Gastrocnemius medialis (tissue), 4 donors: ENCODE measurements at places on chromosomes 6 and 20. TPM values are rescaled to one million over a fixed set of nuclear protein-coding genes. Genes with fewer than 3 reads are reported as not detected.

DNA sequence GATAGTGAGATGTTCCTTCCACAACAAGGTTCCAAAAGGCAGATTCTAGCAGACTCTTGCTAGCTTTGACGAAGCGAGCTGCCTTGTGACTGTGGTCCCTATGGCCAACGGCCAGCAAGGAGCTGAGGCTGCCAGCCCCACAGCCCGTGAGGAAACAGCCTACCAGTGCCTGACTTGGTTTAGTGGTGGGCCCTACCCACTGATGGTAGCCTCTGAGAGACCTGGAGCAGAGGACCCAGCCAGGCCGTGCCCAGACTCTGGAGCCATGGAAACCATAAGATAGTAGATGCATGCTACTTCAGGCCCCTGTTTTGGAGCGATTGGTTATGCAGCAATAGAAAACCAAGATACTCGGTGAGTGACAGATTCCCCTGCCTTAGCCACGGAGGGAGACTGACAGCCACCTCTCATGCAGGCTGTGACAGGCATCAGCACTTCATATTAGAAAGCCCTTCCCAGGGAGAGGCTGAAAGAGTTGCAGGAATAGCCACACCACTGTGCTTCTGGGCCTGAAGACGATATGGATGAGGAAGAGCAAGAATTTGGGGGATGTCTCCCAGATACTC is 19.2 kb downstream of the PSMG4 start:
- no peak overlapping the region for H3K27ac ChIP-seq
- H3K27me3 ChIP-seq = no peaks in the 10 kb centered on the region
- peaks cover 21% of the 10 kb centered on the region for H3K4me1 ChIP-seq
- no peaks in the 10 kb centered on the region for H3K36me3 ChIP-seq
- DNase-seq = peak; percentile 8

DNA sequence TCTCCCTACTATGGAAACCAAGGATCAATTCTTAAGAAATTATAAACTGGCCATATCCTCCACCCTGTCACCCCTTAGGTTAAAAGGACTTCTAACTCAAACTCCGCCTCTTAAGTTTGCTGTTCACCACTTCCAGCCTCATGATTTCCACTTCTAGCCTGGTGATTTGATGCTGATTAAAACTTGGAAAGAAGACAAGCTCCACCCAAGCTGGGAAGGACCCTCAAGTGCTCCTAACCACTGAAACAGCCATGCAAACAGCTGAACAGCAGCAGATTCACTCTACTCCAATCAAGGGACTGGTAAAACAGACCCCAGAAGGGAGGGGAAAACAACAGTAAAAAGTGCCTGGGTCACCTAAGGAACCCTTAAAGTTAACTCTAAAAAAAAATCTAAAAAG is 10.3 kb downstream of the LCA5 start:
- H3K36me3 ChIP-seq = no peaks in the 10 kb centered on the region
- no peaks in the 10 kb centered on the region for H3K4me1 ChIP-seq
- DNase-seq = no peak
- H3K4me3 ChIP-seq = no peak overlapping the region
- no peak overlapping the region for H3K27ac ChIP-seq
- no peaks in the 10 kb centered on the region for H3K27me3 ChIP-seq

DNA sequence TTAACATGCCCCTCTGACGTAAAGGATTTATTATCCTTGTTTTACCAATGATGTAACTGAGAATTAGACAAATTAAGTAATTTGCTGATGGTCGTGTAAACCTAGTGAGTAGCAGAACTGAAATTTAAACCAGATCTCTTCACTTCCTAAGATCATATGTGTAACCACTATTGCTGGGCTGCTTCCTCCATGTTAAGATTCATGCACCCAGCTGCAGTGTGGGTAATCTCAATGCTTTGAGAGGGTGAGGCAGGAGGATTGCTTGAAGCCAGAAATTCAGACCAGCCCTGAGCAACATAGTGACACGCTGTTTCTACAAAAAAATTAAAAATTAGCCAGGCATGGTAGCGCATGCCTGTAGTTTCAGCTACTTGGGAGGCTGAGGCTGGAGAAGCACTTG is 97.9 kb downstream of the L3MBTL3 start:
- no peaks in the 10 kb centered on the region for H3K4me1 ChIP-seq
- H3K4me3 ChIP-seq = no peak overlapping the region
- no peaks in the 10 kb centered on the region for H3K27me3 ChIP-seq
- H3K27ac ChIP-seq = no peak overlapping the region

GRCh38 chr6:11714116-11714797 is 64.3 kb downstream of the ADTRP start:
- H3K36me3 ChIP-seq = no peaks in the 10 kb centered on the region
- no peak for DNase-seq
- H3K27ac ChIP-seq = no peak overlapping the region
- peaks cover 22% of the 10 kb centered on the region for H3K4me1 ChIP-seq
- H3K4me3 ChIP-seq = no peak overlapping the region

DNA sequence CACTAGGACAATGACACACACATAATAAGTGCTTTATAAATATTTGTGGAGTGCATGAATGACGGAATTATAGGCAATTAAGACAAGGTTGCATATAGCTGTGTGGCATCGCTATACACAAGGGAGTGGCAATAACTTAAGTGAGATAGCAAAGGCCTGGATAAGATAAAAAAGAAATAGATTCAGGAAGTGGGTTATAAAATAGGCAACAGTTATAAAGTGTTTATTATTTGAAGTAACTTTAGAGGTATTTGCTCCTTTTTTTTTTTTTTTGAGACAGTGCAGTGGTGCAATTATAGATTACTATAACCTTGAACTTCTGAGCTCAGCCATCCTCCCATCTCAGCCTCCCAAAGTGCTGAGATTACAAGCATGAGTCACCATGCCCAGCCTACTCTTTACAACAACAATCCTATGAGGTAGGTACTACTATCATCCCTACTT is 75.9 kb upstream of the LOC128125822 start:
- peaks cover 16% of the 10 kb centered on the region for H3K4me1 ChIP-seq
- no peaks in the 10 kb centered on the region for H3K27me3 ChIP-seq
- no peak for DNase-seq
- no peak overlapping the region for H3K4me3 ChIP-seq
- H3K36me3 ChIP-seq = no peaks in the 10 kb centered on the region
- no peak overlapping the region for H3K27ac ChIP-seq

DNA sequence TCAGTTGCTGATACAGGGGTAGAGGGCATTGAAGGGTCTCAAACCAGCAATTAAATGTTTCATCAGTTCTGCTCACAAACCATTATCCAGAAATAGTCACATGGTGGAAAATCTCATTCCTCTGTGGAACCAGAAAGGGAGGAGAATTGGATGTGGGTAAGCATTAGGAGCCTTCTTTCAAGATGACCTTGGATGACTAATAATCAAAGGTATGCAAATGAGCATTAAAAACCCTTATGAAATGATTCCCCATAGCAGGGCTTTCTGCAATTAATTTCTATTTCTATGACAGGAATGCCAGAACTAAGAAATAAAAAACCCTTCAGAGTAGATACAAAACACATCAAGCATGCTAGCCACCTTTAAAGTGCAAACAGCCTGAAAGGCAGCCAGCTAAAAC is 37.4 kb upstream of the HCRTR2 start:
- no peaks in the 10 kb centered on the region for H3K4me1 ChIP-seq
- H3K4me3 ChIP-seq = no peak overlapping the region
- H3K27ac ChIP-seq = no peak overlapping the region
- no peaks in the 10 kb centered on the region for H3K36me3 ChIP-seq
- no peaks in the 10 kb centered on the region for H3K27me3 ChIP-seq
- DNase-seq = no peak

- no peak overlapping the region for H3K4me3 ChIP-seq
- no peak for DNase-seq
- H3K4me1 ChIP-seq = no peaks in the 10 kb centered on the region
Observed at GRCh38 chr6:128172081-128172480, 271.2 kb upstream of the THEMIS start.

- H3K27ac ChIP-seq = no peak overlapping the region
- no peaks in the 10 kb centered on the region for H3K4me1 ChIP-seq
- H3K36me3 ChIP-seq = no peaks in the 10 kb centered on the region
- DNase-seq = no peak
- H3K27me3 ChIP-seq = no peaks in the 10 kb centered on the region
Observed at GRCh38 chr6:23655525-23655924, 470.5 kb upstream of the NRSN1 start.

GRCh38 chr6:25155211-25155610 is 124.0 kb upstream of the CARMIL1 start:
- H3K27me3 ChIP-seq = no peaks in the 10 kb centered on the region
- H3K4me1 ChIP-seq = no peaks in the 10 kb centered on the region
- H3K4me3 ChIP-seq = no peak overlapping the region

- no peaks in the 10 kb centered on the region for H3K27me3 ChIP-seq
- H3K27ac ChIP-seq = no peak overlapping the region
- H3K4me1 ChIP-seq = no peaks in the 10 kb centered on the region
- no peak overlapping the region for H3K4me3 ChIP-seq
Observed at GRCh38 chr20:37382482-37383120, 36.7 kb downstream of the SRC start.

- peaks cover 1% of the 10 kb centered on the region for H3K36me3 ChIP-seq
- H3K4me3 ChIP-seq = peak overlapping the region; percentile 56
- peaks cover 49% of the 10 kb centered on the region for H3K27me3 ChIP-seq
- peak; percentile 11 for DNase-seq
- peaks cover 5% of the 10 kb centered on the region for H3K4me1 ChIP-seq
- peak overlapping the region; percentile 83 for H3K27ac ChIP-seq
Observed at GRCh38 chr6:73523434-73524123, 2.7 kb upstream of the EEF1A1 start.

STX11 gene
- 4.2 TPM for total RNA-seq

MRPS26 gene
- total RNA-seq = 64.3 TPM

PCK1 gene
- 1.8 TPM for total RNA-seq

TSBP1 gene
- total RNA-seq = not detected

NTSR1 gene
- 0.13 TPM for total RNA-seq

R3HDML gene
- total RNA-seq = not detected

SALL4 gene
- total RNA-seq = not detected

MAFB gene
- 17.5 TPM for total RNA-seq

MRAP2 gene
- not detected for total RNA-seq

CCDC170 gene
- 0.05 TPM for total RNA-seq

THBD gene
- 9.0 TPM for total RNA-seq

SLC9A8 gene
- 15.6 TPM for total RNA-seq

CD24 gene
- 1.8 TPM for total RNA-seq
